Stimulated activated CD4-positive, alpha-beta T cell treated with anti-CD3 and anti-CD28 coated beads, Interleukin-1b, Interleukin-23, amount 100 ng/mL, for 1 hour (primary cell): ENCODE measurements at places on chromosomes 12 and 14.

- no peak for DNase-seq
Observed at GRCh38 chr14:25034803-25035681, 14.9 kb downstream of the STXBP6 start.

DNA sequence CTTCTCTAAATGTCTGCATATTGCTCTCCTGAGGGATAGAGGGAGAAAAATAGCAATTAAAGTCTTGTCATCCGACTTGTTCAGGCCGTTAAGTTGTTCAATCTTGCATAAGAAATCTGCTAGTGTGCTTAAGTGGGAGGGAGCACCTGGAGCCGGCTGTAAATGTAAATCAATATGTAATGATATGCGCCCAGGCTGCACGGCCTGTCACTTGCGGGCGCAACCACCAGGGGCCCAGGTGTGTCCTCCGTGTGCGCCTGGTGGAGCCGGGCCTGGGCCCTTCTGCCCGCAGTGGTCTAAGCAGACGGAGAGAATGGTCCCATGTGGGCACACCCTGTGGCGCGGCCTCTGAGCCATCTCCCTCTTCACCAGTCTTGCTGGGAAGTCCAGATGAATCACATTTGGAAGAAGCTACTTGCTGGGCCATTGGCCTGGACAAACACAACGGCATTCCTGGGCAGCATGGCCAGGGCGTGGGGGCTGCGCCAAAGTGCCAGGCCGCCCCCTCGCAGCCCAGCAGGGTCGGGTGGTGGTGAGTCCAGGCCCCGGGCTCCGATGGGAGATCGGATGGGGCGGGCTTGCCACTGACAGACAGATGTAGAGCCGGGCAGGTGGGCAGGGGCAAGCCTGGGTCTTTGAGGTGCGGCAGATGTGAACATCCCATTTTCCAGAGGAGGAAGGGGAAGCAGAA is 193.3 kb upstream of the C14orf180 start:
- no peak for DNase-seq

- DNase-seq, result no peak
Observed at GRCh38 chr12:761256-761655, 8.9 kb downstream of the WNK1 start.

GRCh38 chr14:68777644-68778043 is 15.2 kb downstream of the ZFP36L1 start:
- no peak for DNase-seq

- DNase-seq, result no peak
Observed at GRCh38 chr12:92294676-92295440, 149.2 kb upstream of the BTG1 start.

- no peak for DNase-seq
Observed at GRCh38 chr12:20950248-20950647, 139.7 kb downstream of the SLCO1B3 start.

GRCh38 chr14:81516986-81517797 is 16.5 kb downstream of the SEL1L start:
- no peak for DNase-seq

GRCh38 chr12:23880988-23881387 is 68.5 kb downstream of the SOX5 start:
- DNase-seq, result no peak

- DNase-seq, result no peak
Observed at GRCh38 chr12:31714406-31715271, 14.2 kb downstream of the AMN1 start.

GRCh38 chr14:37436519-37436918 is 158.5 kb downstream of the FOXA1 start:
- no peak for DNase-seq

- DNase-seq, result no peak
Observed at GRCh38 chr12:11397366-11397765, 2.0 kb upstream of the PRB2 start.

GRCh38 chr12:29241821-29242591 is 92.9 kb downstream of the FAR2 start:
- DNase-seq, result no peak

DNA sequence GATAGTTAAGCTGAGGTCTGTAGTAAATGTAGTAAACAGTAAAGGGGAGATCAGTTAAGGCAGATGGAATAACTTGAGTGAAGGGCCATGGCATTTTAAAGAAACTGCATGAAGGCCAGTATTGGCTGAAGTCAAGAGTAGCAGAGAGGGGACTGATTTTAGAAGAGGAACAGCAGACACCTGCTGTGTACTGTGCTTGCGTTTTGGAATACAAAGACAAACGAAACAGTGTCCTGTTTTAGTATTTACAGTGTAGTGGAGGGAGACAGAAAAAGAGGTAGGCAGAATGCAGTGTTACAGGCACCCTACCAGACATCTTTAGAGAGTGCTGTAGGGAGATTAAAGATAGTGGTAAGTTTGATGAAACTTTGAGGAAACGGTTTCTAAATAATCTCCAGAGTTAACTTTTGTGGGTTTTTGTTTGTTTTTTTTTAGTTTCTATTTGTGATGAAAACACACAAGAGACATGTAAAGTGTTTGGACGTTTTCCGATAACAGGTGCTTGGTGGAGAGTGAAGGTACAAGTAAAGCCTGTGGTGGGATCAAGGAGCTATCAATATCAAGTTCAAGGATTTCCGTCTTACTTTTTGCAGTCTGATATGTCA is 2.1 kb downstream of the HELB start:
- no peak for DNase-seq

DNA sequence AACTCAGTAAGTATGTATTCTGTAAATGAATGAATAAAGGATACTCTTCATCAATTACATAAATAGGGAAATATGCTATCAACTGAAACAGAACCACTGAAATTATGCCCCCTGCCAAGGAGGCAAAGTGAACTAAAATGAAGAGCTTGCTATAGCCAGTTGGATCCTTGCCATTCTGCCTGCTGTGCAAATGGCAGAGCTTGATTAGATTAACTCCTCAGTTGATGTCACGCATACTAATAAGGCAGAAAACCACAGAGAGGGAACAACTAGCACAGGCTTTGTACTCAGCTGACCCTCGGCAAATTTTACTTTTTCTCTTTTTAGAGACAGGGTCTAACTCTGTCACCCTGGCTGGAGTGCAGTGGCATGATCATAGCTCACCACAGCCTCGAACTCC is 36.7 kb upstream of the FERMT2 start:
- DNase-seq, result no peak

DNA sequence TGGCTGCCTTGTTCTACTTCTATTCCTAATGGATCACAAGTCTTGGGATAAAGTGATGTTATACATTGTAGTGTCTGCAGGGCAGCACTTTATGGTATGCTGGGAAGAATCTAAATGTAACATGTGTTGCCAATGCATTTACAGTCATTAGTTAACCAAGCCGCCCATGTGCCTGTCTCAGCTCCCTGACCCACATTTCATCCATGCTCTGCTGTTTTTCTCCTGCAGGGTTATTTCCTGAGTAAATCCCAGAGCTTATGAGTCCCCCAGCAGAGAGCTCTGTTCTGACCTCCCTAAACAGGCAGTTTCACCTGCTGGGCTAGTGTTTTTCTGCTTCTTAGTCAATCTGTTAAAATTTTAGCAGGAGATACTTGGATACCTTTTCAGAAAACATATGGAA is 4.4 kb upstream of the TMTC2 start:
- no peak for DNase-seq

DNA sequence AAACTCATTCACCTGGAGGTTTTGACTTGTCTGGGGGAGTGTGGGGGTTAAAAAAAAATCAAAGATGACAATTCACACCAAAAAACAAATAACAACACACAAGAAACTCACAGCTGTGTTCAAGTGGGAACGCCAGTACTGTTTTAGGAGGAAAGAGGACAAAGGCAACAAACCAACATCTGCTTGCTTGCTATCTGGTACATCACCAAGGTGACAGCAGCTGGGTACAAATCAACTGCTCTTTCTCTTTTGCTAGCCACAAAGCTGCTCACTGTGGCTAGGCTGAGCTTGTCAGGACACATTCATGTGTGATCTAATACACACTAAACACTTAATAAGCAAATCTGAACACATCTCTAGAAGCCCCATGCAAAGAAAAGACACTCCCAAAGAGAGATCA is 128.0 kb upstream of the RAP1B start:
- no peak for DNase-seq

GRCh38 chr12:106767954-106768822 is 6.3 kb upstream of the RIC8B start:
- no peak for DNase-seq

DNA sequence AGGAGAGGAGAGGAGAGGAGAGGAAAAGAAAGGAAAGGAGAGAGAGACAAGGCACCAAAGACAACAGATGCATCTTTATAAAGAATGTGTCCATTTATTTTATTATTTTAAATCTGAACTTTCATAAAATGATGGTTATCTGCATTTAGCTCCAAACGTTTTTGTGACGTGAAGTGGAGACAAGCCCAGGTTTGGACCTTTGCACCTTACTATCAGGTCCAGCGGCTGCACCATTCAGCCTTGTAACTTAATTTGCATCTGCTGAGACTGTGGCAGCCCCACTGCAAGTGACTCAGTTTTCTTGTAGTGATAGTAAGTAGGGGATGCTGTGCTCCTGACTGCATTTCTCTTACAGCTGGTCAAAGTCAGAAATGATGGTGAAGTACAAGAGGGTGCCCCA is 130.7 kb downstream of the NTF3 start:
- no peak for DNase-seq

DNA sequence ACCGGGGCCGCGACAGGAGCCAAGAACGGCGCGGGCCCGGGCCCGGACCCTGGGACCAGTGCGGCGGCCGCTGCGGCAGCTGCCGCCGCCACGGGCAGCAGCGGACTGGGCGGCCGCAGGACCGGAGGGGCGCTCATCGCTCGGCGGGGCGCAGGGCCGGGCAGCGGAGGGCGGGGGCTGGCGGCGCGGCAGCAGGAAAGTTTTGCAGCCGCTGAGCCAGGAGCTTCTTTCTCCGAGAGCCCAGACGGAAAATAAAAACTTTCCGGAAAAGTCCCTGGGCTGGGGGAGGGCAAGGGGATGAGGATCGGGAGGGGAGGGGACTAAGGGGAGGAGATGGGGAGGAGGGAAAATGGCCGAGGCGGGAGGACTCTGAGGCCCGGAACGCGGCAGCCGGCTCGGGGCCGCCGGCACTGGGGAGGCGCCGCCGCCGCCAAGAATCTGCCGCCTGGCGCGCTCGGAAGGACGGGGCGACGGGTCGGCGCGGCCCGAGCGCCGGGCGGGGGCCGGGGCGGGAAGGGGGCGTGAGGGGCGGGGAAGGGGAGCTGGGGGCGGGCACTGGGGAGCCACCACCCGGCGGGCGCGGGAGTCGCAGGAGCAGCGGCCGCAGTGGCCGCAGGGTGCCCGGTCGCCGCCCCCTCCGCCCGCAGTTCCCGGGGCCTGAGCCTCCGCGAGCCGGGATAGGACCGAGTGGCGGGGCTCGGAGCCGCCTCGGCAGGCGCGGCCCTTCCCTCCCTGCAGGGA is at the start of gene PRKD1:
PRKD1 (minus strand) TSS at position 472 of the 741 bp plus-strand sequence.
- no peak for DNase-seq

DNA sequence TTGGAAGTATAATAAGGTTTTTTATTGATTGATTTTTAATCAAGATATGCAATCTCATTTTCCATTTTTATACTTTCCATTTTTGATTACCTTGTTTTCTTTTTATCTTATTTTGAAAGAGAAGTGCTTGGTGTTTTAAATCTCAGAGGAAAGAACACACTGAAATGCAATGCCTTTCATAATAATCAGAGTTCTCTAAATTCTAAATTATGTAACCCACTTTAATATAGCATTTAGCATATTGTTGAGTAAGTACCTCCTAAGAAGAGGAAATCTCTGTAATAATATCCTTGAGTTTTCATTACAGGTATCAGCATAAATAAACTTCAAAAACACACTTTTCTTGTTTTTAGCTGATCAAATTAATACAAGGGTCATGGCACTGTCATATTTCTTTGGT is 96.9 kb downstream of the GTF2A1 start:
- DNase-seq, result no peak

DNA sequence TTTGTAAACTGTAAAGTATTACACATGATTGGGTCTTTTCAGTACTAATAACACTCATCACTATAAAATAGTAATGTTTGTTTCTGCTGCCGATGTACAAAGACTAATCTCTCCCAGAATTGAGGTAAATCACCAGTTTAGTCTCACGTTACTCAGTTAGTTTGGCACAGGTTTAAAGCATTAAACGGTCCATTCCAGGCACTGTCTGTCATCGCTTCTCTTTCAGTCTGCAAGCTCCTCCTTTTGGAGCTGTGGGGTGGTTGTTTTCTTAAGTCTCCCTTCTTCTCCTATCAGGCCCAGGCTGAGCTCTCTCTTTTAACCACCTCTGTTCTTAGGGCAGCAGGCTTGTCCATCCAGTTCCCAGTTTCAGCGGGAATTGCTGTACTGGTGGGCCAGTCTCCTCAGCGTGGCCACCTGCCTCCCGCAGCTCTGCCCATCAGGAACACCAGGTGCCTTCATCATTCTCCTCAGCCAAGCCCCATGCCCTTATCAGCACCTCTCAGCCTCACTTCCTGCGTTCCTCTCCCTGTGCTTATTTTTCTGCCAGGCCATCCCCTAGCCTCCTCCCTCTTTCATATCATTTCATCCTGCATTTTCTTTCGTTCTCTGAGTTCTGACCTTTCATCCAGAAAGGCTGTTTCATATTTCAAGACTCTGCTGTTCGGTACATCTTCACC is 149.0 kb downstream of the TGFB3 start:
- no peak for DNase-seq

- no peak for DNase-seq
Observed at GRCh38 chr14:72929316-72930080, 3.2 kb downstream of the DCAF4 start.

DNA sequence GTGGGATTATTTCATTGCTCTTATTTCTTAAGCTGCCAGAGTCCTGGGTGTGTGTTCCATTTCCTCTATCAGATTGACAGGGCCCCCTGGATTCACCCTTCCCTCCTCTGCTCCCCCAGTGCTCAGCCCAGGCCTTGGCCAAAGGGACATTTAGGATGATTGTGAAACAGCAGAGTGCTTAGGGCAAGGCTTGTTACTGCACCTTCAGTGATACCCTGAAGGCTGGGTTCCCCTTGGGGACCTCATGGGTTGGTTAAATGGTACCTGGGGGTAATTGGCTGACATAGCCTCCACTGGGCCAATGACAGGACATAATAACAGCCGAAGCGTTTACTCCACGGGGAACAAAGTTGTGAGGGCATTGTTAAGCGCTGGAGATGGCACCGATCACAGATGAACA is 1.3 kb upstream of the KRT72 start:
- no peak for DNase-seq

- DNase-seq, result no peak
Observed at GRCh38 chr12:41910578-41911320, 233.9 kb downstream of the GXYLT1 start.

DNA sequence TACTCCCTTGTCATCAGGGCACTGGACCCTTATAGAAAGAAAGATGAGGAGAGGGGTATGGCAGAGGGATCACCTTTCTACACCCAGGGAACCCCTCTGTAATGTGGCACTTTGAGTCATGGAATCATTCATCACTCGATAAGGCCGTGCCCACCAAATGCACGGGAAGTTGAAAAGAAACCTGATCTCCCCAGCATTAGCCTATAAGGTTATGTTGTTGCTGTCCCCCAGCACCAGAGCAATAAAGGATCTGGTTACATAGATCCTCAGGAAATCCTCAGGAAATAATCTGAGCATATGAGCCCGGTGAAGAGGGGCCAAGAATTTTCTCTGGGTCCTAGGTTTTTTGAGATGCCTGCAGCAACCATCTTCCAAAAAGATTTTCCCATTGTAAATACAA is 148.8 kb upstream of the CRY1 start:
- no peak for DNase-seq
